Stimulated activated CD4-positive, alpha-beta T cell treated with anti-CD3 and anti-CD28 coated beads, Interleukin-15, amount 100 ng/mL, for 24 hours (primary cell): ENCODE measurements at places on chromosomes 12 and 14.
A peak's percentile ranks its signal among the peaks of the same experiment; 100 is the strongest.

- peak; percentile 27 for DNase-seq
These were observed 21.1 kb downstream of the TMBIM6 start for GRCh38 chr12:49762468-49762847.

- no peak for DNase-seq
These were observed 427.4 kb upstream of the FLRT2 start for GRCh38 chr14:85102591-85102990.

- no peak for DNase-seq
These were observed 114.7 kb upstream of the AMIGO2 start for GRCh38 chr12:47194501-47194900.

DNA sequence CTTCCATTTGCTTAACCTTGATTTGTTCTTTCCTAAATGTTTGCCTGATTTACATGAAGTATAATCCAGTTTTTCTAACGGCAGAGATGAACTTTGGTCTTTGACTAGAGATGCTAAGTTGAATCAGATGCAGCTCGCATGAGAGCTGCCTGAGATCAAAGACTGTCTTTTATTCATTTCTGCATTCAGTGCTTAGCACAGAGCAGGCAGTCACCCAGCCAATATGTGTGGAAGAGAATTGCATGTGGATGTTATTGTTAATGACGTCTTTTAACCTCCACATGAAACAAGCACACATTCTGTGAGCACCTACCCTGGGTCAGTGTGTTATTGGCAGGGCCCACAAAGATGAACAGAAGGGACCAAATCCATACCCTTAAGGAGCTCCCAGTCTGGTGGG, 99.2 kb downstream of the SLC5A8 start:
- no peak for DNase-seq
